ENCODE measurements at places on chromosomes 3 and 15.

- DNase-seq: no peak
These were observed 42.9 kb upstream of the APH1B start for GRCh38 chr15:63234451-63234870.

DNA sequence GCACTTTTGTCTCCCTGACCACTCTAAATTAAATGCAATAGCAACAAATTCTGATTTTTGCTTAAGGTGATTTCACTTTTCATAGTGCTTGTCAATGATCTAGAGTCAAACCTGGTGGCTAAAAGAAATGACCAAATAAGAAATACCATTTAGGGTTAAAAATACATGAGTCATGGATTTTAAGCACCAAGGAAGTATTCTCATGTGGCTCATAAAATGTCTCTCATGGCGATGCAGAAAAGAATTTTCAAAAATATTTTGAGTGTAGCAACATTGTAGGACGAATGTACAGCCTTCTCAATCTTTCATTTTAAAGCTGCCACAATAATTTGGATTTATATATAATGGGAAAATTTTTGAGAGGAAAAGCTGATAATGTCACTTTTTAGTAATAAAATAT lies 193.6 kb downstream of the EPHA3 start:
- no peak for DNase-seq

GRCh38 chr3:11187681-11188080 lies 33.4 kb downstream of the HRH1 start:
- no peak for DNase-seq

DNA sequence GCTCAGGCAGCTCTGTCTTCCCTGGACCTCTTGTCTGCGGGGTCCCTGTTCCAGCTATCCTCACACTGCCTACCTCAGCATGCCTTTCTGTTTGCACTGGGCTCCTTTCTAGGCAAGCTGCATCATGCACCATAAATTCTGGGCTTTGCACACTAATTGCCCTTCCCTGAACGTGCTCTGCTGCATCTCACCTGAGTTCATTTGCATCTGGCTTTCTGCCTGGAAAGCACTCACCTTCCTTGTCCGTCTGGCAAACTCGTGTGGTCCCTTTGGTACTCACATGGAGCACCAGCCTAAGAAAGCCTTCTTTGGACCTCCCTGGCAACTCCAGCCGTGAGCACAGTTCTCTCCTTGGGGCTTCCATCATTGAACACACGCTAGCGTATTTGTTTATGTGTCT lies 365.6 kb downstream of the SV2B start:
- DNase-seq: no peak

GRCh38 chr3:169203631-169204550 lies 459.6 kb downstream of the MECOM start:
- DNase-seq: no peak
